ENCODE measurements at places on chromosomes 3 and 15.

DNA sequence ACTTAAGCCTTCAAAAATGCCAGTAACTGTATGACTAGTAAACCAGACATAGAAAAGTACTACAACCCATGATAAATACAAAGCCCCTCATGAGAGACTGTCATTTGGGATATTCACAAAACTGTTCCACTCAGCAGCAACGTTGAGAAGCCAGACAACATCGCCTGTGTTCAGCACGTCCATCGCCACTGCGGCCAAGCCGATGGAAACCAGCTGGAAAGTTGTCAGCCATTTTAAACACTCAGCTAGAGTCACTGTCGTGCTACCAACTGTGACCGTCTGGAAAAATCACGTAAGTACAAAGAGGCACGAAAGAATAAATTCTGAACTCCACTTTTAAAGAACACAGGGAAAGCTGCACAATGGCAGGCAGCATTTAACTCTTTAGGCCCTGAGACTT is 340.7 kb upstream of the WNT5A start:
- H3K27me3 ChIP-seq = no peaks in the 10 kb centered on the region
- DNase-seq = no peak
- peaks cover 10% of the 10 kb centered on the region for H3K4me1 ChIP-seq
- H3K4me3 ChIP-seq = no peak overlapping the region
- peaks cover 12% of the 10 kb centered on the region for H3K36me3 ChIP-seq

DNA sequence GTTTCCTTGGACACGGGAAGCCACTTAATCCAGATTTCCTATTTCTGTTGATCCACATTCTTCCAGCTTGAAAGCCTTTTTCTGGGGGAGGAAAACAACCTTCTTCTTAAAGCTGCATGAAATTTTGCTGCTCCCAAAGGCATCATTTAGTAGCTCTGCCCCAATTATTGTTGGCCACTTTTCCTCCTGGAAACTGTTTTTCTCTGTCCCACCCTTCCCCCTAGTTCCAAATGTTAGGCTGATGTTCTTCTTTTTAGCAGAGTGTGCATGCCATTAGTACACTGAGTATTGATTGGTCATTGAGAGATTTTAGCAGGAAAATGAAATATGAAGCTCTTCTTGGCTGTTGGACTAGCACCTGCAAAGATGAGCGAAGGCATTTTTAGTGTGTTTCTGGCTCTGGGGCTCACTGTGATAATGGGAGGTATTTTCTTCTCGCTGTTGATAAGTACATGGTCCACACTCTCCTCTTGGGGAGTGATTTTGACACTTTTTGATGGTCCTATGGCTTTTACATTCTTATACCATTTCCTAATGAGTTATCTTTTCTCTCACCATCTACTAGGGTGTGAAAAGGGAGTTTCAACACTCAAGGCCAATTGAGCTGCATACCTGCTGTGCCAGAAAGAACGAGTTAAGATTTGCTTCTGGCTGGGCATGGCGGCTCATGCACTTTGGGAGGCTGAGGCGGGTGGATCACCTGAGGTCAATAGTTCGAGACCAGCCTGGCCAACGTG is 200.5 kb downstream of the PTPRG start:
- no peaks in the 10 kb centered on the region for H3K27me3 ChIP-seq
- DNase-seq = no peak
- H3K27ac ChIP-seq = no peak overlapping the region
- peaks cover 18% of the 10 kb centered on the region for H3K36me3 ChIP-seq
- no peak overlapping the region for H3K4me3 ChIP-seq

DNA sequence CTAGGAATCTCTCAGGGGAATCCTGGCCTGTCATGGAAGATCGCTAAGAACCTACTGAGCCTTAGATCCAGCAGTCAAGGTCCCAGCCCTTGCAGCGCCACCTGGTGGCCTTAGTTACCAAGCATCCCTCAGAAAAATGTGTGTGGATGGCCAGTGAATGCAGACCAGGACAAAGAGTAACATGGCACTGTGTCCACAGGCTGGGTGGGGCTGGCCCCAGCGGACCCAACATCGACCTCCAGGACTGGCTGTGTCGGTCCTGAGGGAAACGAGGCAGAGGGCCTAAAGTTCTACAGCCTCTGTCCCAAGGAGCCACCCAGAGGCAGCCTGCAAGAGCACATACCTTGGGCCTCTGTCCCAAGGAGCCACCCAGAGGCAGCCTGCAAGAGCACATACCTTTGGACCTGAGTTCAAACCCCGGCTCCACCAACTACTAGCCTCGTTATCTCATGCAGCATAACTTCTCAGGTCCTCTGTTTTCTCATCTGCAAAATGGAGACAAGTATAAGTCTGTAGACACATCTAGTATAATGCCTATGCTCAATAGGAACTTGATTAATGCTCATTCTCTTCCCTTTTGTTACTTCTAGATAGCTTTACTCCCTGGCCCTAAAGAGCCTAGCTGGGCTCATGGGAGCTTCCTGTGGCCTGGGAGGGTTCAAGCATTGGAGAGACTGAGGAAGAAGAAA is 57.5 kb upstream of the HERC1 start:
- peak; percentile 90 for DNase-seq
- H3K4me3 ChIP-seq = no peak overlapping the region
- H3K4me1 ChIP-seq = peaks cover 8% of the 10 kb centered on the region
- no peaks in the 10 kb centered on the region for H3K27me3 ChIP-seq
- no peak overlapping the region for H3K27ac ChIP-seq

GRCh38 chr15:38414357-38414756 is 39.6 kb upstream of the FAM98B start:
- H3K4me3 ChIP-seq = no peak overlapping the region
- H3K4me1 ChIP-seq = no peaks in the 10 kb centered on the region
- peak; percentile 67 for DNase-seq
- no peak overlapping the region for H3K27ac ChIP-seq
- H3K36me3 ChIP-seq = no peaks in the 10 kb centered on the region

DNA sequence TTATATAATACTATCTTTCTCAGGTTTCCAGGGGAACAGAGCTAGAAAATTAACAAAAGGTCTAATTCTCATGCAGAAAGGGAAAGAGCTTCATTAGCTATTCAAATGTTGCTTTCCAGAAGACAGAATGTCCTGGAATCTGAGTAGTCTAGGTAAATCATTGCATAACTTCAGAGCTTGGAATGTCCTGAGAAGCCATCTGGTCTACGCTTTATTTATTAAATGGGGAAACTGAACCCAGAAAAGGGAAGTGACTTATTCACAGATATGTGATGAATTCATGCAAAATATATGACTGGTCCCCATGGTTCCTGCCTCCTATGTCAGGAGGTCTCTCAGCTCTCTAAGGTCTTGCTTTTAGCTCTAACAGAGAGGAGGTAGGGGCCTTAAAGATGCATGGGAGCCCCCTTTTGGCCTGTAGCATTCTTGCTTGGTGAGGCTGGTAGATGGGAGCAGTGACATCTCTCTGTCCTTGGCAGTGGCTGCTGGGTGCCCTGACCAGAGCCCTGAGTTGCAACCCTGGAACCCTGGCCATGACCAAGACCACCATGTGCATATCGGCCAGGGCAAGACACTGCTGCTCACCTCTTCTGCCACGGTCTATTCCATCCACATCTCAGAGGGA is 99.2 kb downstream of the CEMIP start:
- no peak overlapping the region for H3K4me3 ChIP-seq
- no peak for DNase-seq
- peaks cover 3% of the 10 kb centered on the region for H3K27me3 ChIP-seq
- no peak overlapping the region for H3K27ac ChIP-seq

GRCh38 chr3:60514866-60515265 is 736.4 kb downstream of the FHIT start:
- no peaks in the 10 kb centered on the region for H3K36me3 ChIP-seq
- peak overlapping the region; percentile 66 for H3K27ac ChIP-seq
- DNase-seq = no peak
- H3K4me1 ChIP-seq = peaks cover 14% of the 10 kb centered on the region
- no peaks in the 10 kb centered on the region for H3K27me3 ChIP-seq

DNA sequence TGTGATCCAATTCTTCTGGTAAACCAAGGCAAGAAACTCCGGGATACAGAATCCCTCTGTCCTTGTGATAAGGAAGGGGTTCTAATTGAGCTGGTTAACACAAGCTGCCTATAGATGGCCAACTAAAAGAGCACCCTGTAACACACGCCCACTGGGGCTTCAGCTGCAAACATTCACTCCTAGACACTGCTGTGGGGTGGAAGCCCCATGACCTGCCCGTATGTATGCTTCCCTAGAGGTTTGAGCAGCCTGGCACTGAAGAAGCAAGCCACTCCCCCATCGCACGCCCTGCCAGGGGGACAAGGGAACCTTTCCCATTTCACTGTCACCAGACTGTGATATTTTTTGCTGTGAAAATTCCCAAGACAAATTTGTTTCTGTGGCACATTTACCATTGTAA is 516.9 kb upstream of the GOLIM4 start:
- no peak overlapping the region for H3K27ac ChIP-seq
- no peak for DNase-seq
- H3K36me3 ChIP-seq = peaks cover 3% of the 10 kb centered on the region
- peaks cover 67% of the 10 kb centered on the region for H3K4me1 ChIP-seq
- no peaks in the 10 kb centered on the region for H3K27me3 ChIP-seq
- no peak overlapping the region for H3K4me3 ChIP-seq

GRCh38 chr3:122719273-122719921 is 38.8 kb downstream of the PARP14 start:
- H3K36me3 ChIP-seq = peaks cover 17% of the 10 kb centered on the region
- H3K4me1 ChIP-seq = no peaks in the 10 kb centered on the region
- H3K4me3 ChIP-seq = no peak overlapping the region
- no peaks in the 10 kb centered on the region for H3K27me3 ChIP-seq
- no peak overlapping the region for H3K27ac ChIP-seq

DNA sequence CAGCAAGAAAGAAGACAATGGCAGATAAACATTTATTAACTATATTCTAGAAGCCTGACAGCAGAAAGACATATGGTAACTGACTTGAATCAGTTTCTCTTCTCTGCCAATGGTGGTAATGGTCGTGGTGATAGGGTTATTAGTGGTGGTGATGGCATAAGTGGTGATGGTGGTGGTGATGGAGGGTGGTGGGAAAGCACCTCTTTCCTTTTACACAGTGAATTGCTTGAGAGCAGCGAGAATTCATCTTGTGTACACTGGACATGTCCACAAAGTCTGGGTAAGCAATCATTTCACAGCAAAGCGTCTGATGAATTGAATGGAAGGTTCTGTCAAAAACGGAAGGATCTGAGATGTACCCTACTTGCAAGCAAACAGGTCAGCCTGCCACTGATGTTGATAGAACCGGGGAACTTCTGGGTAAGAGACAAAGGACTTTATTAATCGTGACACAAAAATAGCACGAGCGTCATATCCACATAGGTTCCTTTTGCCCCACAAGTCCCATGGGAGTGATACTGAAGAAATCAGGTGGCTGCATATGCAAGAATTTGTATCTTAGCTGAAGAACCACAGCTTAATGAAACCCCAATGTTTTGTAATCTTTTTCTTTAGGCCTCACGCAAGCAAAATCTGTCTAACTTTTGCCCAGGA is 23.5 kb upstream of the TBC1D5 start:
- no peak overlapping the region for H3K4me3 ChIP-seq
- H3K4me1 ChIP-seq = no peaks in the 10 kb centered on the region
- no peak overlapping the region for H3K27ac ChIP-seq
- no peak for DNase-seq
- no peaks in the 10 kb centered on the region for H3K27me3 ChIP-seq

GRCh38 chr3:159045279-159045885 is 243.5 kb downstream of the MFSD1 start:
- H3K4me1 ChIP-seq = no peaks in the 10 kb centered on the region
- no peak overlapping the region for H3K4me3 ChIP-seq

DNA sequence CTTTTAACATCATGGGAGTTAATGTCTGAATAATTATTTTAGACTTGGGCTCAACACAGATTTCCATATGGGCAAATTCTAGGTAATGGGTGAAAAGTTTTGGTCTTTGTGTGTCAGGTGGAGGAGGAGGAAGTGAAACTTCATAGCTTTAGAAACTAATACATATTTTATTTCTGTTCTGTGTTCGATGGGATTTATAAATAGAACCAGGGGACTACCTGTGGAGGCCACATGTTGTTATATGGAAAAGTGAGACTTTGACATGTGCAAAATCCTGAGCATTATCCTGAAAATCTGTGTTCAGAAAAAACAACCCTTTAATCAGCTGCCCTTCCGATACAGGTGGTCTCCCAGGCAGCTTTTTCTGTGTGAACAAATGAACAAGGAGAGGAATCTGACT is 209.5 kb downstream of the SOX2 start:
- peaks cover 2% of the 10 kb centered on the region for H3K27me3 ChIP-seq
- no peak overlapping the region for H3K27ac ChIP-seq
- no peak overlapping the region for H3K4me3 ChIP-seq
- peaks cover 16% of the 10 kb centered on the region for H3K36me3 ChIP-seq

- H3K4me3 ChIP-seq = no peak overlapping the region
- H3K36me3 ChIP-seq = no peaks in the 10 kb centered on the region
- no peak for DNase-seq
Observed at GRCh38 chr3:9037144-9037711, 74.0 kb upstream of the RAD18 start.

GRCh38 chr3:177513815-177514610 is 316.7 kb upstream of the TBL1XR1 start:
- DNase-seq = no peak
- peaks cover 3% of the 10 kb centered on the region for H3K4me1 ChIP-seq
- no peak overlapping the region for H3K4me3 ChIP-seq
- H3K36me3 ChIP-seq = no peaks in the 10 kb centered on the region
- no peak overlapping the region for H3K27ac ChIP-seq
- no peaks in the 10 kb centered on the region for H3K27me3 ChIP-seq

DNA sequence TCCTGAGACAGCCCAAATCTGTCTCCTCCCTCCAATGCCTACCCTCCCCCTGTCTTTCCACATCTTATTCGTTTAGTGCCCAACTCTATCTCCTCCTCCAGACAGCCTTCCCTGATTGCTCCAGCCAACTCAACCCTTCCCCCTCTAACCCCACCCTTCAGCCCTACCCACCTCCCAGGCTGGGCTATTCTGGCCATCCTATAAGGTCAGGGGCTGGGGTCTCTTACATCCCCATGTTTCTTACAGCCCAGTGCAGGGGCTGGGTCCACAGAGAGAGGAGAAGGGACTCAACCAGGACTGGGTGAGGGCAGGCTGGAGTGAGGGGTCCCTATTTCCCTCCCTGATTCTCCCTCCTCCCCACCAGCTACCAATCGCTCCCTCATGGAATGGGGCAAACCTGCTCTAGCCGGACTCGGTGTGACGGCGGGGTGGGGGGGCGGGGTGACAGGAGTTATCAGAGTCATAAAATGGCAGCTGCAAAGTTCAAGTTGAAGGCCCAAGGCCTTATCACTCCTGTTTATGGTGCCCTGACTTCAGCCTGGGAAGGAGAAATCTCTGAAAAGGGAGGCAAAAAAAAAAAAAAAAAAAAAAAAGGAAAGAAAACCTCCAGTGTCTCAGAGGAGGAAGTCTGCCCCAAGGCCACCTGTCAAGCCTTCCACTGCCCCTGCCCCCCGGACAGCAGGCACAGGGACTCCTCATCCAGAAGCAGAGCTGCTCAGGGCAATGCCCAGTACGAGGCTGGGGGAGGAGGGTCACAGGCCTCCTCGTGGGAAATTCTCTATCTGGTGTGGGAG is 2.1 kb downstream of the VIPR1 start:
- no peak overlapping the region for H3K27ac ChIP-seq
- peak overlapping the region; percentile 75 for H3K4me3 ChIP-seq
- no peak for DNase-seq
- H3K36me3 ChIP-seq = no peaks in the 10 kb centered on the region
- H3K27me3 ChIP-seq = peaks cover 47% of the 10 kb centered on the region
- peaks cover 49% of the 10 kb centered on the region for H3K4me1 ChIP-seq

- no peaks in the 10 kb centered on the region for H3K27me3 ChIP-seq
- H3K4me1 ChIP-seq = no peaks in the 10 kb centered on the region
- no peak overlapping the region for H3K27ac ChIP-seq
- H3K4me3 ChIP-seq = no peak overlapping the region
- peaks cover 70% of the 10 kb centered on the region for H3K36me3 ChIP-seq
Observed at GRCh38 chr3:248864-249520, 52.4 kb downstream of the CHL1 start.

- H3K4me1 ChIP-seq = no peaks in the 10 kb centered on the region
- H3K27ac ChIP-seq = no peak overlapping the region
- no peak overlapping the region for H3K4me3 ChIP-seq
Observed at GRCh38 chr3:122088531-122088930, 33.4 kb downstream of the CD86 start.

All from WTC11 (cell line).